Right atrium auricular region (tissue), 2 donors: ENCODE measurements at places on chromosomes 4 and X. TPM values are rescaled to one million over a fixed set of nuclear protein-coding genes. Genes with fewer than 3 reads are reported as not detected.

- no peaks in the 10 kb centered on the region for H3K36me3 ChIP-seq
- no peaks in the 10 kb centered on the region for H3K27me3 ChIP-seq
- DNase-seq, result no peak
- no peak overlapping the region for H3K4me3 ChIP-seq
- H3K27ac ChIP-seq, result no peak overlapping the region
These were observed 95.8 kb downstream of the HMX1 start for GRCh38 chr4:8775751-8776355.

DNA sequence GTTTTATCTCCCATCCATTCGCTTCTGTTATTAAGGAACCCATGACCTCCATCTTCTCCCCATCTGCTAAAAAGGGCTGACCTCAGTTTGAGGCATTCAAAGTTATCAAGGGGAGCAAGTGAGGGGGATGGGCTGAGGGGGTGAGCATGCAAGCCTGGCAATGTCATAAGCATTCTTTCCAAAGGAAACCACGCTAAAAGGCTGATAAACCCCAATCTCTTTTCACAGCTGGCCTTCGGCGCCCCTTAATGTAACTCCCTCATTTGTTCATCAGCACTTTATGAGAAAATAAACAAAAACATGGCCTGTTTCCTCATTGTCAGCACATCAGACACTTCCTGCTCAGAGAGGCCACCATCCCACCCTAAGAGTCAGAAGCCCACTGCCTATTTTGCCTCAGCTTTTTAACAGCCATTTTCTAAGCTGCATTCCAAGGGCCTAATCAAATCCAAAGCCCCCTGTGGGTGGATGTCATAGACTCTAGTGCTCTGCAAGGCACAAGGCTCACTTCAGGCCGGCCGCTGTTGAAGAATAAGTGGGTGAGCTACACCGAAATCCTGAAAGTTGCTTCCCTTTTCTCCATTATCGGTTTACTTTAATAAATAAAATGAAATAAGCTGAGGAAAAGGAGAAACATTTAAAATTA, 92.0 kb upstream of the SRD5A3 start:
- no peak for DNase-seq
- H3K27ac ChIP-seq, result no peak overlapping the region
- no peak overlapping the region for H3K4me3 ChIP-seq
- H3K36me3 ChIP-seq, result no peaks in the 10 kb centered on the region

DNA sequence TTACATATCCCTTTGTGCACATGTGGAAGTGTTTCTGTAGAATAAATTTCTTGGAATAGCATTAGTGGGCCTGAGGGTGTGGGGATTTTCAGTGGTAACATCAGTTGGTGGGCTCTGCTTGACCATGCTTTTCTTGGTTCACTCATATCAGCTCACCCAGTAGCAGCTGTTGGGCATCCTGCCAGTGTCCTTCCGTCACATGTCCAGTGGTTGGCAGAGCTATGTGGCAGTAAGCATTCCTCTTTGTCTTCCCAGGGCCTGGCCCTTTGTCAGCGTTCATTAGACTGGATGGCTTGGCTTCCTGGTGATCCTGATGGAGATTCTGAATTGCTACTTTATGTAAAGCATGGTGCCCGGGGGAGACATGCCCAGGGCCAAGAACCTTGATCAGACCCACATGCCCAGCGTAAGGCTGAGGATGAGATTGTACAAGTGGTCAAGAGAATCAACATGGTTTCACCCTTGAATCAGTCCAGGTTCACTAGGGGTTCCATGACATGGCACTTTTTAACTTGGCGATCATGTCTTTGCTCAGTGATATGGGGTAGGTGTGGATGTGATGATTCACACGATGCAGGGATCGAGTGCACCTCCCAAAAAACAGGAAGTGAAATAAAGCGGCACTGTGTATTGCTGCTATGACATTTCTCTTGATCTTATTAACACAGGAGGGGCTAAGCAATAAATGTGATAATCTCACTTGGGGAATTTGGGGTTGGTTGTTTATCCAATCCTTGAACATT, 72.1 kb upstream of the IGFBP7 start:
- H3K36me3 ChIP-seq, result no peaks in the 10 kb centered on the region
- H3K27ac ChIP-seq, result no peak overlapping the region
- H3K4me3 ChIP-seq, result no peak overlapping the region
- peak; percentile 67 for DNase-seq

DNA sequence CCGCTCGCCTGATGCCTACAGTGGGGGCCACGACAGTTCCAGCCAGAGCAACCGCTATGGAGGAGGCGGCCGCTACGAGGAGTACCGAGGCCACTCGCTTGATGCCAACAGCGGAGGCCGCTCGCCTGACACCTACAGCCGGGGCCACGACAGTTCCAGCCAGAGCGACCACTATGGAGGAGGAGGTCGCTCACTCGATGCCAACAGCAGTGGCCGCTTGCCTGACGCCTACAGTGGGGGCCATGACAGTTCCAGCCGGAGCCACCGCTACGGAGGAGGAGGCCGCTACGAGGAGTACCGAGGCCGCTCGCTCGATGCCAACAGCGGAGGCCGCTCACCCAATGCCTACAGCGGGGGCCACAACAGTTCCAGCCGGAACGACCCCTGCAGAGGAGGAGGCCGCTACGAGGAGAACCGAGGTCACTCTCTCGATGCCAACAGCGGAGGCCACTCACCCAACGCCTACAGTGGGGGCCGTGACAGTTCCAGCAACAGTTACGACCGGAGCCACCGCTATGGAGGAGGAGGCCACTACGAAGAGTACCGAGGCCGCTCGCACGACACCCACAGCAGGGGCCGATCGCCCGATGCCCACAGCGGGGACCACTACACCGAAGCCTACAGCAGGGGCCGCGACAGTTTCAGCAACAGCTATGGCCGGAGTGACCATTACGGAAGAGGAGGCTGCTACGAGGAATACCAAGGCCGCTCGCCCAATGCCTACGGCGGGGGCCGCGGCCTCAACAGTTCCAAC, 2.5 kb downstream of the RBMXL3 start:
- no peaks in the 10 kb centered on the region for H3K27me3 ChIP-seq
- H3K27ac ChIP-seq, result no peak overlapping the region
- no peak overlapping the region for H3K4me3 ChIP-seq

Gene RAB41
- total RNA-seq, result not detected

Gene PNMA5
- not detected for total RNA-seq

DNA sequence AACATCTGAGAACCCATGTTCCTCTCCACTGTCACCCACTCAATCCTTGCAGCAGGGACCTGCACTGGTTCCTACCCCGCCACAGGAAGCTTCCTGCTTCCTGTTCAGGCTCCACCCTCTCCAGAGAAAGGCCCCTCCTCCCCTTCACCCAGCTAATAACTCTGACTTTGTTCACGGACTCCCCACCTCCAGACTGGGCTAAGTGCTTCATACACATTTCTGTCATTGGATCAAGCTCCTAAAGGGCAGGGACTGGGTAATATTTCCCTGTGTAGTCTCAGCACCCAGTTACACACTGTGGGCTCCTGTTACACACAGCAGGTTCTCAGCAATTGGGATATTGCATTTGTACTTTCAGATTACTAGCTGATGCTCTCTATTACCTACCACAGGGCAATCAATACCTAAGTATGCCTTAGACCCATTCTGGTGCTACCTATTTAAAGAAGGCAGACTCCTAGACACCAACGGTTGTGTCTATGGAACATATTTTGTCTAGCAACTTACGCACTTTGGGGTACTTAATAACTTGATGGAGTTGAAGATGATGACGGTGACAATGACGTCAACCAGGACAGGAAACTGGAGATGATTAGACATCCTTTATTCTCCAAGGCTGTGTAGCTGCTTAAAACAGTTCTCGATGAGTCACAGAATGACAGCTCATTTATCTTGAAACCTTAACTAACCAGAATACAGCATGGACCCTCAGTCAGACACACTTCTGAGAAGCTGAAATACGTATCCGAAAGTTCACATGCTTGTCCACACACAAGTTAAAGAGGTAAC, 58.1 kb downstream of the MAML3 start:
- peak overlapping the region; percentile 52 for H3K27ac ChIP-seq
- no peaks in the 10 kb centered on the region for H3K27me3 ChIP-seq
- peaks cover 79% of the 10 kb centered on the region for H3K4me1 ChIP-seq
- H3K36me3 ChIP-seq, result no peaks in the 10 kb centered on the region
- DNase-seq, result no peak

DNA sequence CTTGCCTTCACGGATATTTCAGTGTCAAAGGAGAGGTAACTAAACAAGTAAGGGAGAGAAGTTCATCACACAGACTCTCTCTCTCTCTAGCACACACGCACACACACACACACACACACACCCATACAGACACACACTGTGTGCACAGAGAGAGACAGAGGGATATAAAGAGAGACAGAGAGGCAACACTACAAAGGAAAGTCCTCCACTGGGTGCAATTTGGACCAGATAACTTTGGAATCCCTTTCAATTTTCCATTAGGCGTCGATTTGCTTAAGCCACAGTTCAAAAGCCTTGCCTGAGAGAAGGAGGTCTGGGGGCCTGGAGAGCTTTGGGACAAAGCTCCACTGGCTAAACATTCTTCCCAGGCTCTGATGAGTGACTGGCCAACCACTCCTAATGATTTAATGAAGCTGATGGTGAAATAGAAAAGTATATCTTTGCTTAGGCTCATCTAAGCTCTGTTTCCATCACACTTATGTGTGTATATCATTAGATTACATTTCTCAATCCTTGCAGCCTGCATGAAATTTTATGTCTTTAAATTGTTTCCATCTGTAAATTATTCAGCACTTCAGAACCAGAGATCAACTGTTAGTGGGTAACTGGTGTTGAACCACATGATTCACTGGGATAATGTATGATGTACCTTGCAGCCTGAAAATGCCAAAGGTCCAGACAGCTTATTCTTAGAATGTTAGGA, 180.8 kb downstream of the MAGEB17 start:
- DNase-seq, result no peak
- no peaks in the 10 kb centered on the region for H3K4me1 ChIP-seq
- H3K4me3 ChIP-seq, result no peak overlapping the region
- no peaks in the 10 kb centered on the region for H3K27me3 ChIP-seq
- no peaks in the 10 kb centered on the region for H3K36me3 ChIP-seq

GRCh38 chr4:90994851-90995574, 867.8 kb downstream of the CCSER1 start:
- H3K4me1 ChIP-seq, result peaks cover 5% of the 10 kb centered on the region
- DNase-seq, result no peak
- no peak overlapping the region for H3K4me3 ChIP-seq
- no peaks in the 10 kb centered on the region for H3K36me3 ChIP-seq
- no peak overlapping the region for H3K27ac ChIP-seq

DNA sequence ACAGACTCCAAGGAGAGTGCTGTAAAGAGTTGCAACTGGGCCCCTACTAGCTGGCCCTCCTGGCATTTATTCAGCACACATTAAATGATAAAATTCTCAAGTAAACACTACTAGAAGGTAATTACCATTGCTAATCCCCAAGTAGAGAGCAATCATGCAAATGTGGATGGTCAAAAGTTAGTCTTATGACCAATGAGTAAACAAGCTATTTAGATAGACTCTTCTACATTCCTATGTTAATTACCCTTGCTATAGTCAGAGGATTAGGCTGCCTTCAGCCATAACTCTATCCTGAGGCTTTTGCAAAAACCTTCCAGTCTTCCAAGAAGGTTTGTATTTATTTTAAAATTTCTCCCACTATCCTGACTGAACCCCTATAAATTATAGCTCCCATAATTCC, 28.3 kb upstream of the HPGD start:
- no peaks in the 10 kb centered on the region for H3K36me3 ChIP-seq
- no peak overlapping the region for H3K4me3 ChIP-seq
- no peaks in the 10 kb centered on the region for H3K27me3 ChIP-seq
- H3K4me1 ChIP-seq, result no peaks in the 10 kb centered on the region
- no peak for DNase-seq
